DND-41 (cell line): ENCODE measurements at places on chromosomes 6 and 20.

DNA sequence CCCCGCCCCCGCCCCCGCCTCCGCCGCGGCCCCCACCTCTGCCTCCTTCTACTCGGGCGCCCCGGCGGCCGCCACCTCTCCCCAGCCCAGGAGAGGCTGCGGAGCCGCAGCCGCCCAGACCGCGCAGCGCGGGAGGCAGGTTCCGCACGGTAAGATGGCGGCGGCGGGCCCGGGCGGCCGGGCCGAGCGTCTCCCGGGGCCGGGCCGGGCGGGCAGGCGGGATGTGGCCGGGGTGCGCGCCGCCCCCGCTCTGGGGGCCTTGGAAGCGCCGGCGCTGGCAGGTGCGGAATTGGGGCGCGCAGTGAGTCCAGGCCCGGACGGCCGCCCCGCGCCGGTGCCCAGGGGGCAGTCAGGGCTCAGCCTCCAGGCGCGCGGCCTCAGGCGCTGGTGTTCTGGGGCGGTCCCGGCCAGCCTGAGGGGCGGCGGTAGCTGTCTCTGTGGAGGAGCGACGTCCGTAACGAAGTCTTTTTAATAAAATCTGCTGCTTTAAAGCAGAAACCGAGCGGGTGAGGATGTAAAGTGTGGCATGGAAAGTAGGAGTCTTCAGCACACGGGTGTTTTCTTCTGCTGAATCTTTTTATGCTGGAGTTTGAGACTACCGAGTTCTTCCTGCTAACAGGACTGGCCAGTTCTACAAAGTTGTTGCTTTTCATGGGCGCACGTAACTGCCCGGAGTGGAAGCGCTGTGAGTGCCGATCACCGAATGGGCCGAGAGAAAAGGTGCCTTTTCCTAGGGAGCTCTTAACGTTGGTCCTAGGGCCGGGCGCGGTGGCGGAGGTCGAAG lies at the start of gene GID8:
Gene GID8 (plus strand): TSS at position 43 of the 784 bp plus-strand sequence. CDS start 3,356 bp downstream, outside the sequence.
- peak within 1 kb of the TSS; percentile 91 for H3K27ac ChIP-seq
- peaks cover 68% of the 10 kb centered on the region for H3K36me3 ChIP-seq
- peak within 1 kb of the TSS; percentile 97 for H3K4me3 ChIP-seq
- H3K27me3 ChIP-seq = no peaks in the 10 kb centered on the region
- H3K4me1 ChIP-seq = peaks cover 60% of the 10 kb centered on the region

DNA sequence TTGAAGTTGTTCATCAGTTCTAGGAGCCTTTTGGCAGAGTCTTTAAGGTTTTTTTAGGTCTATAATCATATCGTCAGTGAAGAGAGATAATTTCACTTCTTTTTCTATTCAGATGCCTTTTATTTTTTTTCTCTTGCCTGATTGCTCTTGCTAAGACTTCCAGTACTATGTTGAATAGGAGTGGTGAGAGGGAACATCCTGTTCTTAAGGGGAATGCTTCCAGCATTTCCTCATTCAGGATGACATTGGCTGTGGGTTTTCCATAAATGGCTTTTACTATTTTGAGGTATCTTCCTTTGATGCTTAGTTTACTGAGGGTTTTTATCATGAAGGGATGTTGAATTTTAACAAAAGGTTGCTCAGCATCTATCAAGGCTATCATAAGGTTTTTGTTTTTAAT lies 109.5 kb downstream of the CLVS2 start:
- no peak overlapping the region for H3K4me3 ChIP-seq
- H3K36me3 ChIP-seq = no peaks in the 10 kb centered on the region
- no peak overlapping the region for H3K27ac ChIP-seq
- no peaks in the 10 kb centered on the region for H3K27me3 ChIP-seq

DNA sequence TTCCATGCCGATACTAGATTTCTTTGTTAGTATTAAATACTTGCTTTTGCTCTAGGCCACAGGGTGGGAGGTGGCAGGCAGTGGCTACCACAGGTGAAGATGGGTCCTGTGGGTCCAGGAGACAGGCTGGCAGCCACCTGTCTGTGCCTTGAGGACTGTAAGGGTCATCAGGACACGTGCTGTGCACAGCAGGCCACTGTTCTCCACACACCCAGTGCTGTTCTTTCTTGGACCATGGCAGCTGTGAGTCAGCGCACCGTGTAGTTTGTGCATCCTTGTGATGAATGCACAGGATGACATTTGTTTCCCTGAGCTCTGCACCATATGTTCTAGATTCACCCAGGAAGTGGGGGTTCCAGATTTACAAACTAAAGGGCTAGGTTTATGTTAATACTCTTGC lies 317.0 kb downstream of the ZFAND3 start:
- no peak for DNase-seq
- H3K27ac ChIP-seq = no peak overlapping the region
- H3K36me3 ChIP-seq = peaks cover 14% of the 10 kb centered on the region; the same call in 1 of the 2 replicates
- no peaks in the 10 kb centered on the region for H3K4me1 ChIP-seq

DNA sequence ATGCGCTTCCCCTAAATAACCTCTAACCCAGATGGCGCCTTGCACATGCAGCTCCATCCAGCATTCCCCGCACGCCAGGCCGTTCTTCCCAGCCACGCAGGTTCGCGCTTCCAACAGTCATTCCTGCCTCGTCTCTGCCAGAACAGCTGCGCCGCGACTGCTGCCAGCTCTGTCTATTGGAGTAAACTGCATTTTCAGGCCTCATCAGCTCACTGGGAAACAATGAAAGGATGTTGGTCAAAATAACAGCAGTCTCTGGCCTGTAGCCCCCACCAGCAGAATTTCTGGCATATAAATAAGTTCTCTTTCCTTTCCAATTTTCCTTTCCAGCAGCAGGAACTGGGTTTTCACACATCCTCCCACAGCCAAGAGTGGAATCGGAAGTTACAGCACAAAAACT lies 14.6 kb downstream of the NRSN1 start:
- no peaks in the 10 kb centered on the region for H3K4me1 ChIP-seq
- DNase-seq = no peak
- H3K27me3 ChIP-seq = no peaks in the 10 kb centered on the region
- no peaks in the 10 kb centered on the region for H3K36me3 ChIP-seq
- no peak overlapping the region for H3K4me3 ChIP-seq

DNA sequence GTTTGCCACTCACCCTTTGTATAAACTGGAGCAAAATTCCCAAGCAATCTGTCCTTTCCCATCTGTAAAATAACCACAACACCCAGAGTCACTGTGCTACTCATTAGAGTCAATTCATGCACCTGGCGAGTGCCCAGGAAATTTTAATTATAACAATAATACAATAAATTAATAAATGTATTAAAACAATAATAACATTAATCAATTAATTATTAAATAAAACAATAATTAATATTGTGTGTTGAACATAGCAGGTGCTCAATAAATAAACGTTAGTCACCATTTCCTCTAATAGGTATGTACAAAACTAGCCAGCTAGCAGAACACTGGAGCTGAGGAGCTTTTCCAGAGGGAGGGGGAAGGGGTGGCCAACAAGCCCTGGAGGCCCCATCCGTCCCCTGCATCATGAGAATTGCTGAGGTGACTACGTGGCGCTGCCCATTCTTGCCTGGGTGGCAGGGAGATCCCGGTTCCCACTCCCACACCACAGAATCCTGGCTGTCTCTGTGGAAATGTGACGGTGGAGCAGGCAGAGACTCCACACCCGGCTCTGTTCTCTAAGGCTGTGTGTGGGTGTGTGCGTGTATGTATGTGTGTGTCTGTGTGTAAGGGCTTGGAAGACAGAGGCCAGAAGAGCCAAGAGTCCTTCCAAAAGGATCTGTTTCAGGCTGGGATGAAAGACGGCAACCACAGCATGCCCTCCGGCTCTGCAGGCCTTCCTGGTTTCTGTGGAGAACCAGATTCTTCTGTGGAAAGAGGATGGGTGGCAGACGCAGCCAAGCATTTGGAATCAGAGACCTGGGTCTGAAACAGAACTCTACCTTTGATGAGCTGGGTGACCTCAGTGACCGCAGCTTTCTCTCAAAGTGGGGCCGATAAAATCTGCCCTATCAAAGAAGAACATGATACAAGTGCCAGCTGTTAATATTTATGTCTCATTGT lies 18.8 kb upstream of the EZR start:
- H3K4me1 ChIP-seq = no peaks in the 10 kb centered on the region
- H3K27me3 ChIP-seq = no peaks in the 10 kb centered on the region
- H3K36me3 ChIP-seq = no peaks in the 10 kb centered on the region
- no peak overlapping the region for H3K4me3 ChIP-seq

DNA sequence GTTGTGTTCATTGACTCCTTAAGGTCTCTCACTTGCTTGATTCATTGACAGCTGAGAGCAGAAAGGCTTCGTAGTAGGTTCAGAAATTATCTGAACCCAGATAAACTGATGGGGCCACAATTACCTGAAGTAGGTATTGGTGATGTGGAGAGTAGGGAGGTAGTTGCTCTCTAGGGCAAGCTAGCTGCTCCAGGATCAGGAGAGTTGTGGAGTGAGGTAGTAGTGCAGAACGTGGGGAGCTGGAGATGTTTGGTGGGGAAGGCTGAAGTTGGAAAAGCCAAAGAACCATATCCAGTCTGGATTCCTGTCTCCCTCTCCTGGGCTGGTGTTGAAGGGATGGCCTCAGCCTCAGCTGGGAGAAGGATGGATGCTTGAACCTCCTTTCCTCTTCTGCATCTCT lies 15.9 kb downstream of the TJAP1 start:
- H3K27me3 ChIP-seq = no peaks in the 10 kb centered on the region
- no peak overlapping the region for H3K4me3 ChIP-seq
- no peak for DNase-seq

DNA sequence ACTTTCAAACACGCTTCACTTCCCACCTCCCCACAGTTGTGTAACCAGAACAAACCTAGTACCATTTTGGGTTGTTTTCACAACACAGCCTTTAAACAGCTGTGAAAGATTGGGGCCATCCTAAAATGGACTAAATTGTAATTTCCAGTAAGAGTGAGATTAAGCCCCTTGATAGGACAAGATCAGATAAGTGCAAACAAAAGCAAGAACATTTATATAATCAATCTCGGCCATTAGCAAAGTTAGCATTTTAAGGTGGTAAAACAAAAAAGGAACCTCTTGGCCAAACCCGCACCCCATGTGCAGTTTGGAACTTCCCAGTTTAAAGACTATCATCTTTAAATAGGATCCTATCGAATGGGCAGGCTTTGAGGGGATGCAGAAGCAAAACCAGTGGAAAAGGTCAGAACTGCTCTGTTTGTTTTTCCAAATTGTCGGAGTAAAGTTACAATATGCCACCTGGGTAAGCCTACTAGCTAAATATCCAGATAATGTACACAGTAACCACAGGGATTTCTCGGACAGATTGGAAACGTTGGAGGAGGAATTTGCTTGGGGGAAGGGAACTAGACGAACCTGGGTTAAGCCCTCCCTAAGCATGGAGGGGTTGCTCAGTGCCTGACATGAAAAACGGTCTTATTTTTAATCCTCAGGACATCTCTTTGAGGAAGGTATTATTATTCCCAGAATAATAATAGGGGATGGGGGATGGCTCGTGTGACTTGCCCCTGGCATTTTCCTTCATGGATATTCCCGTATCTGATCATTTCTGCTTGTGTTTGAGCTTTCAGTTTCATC lies 159.8 kb upstream of the SALL4 start:
- no peaks in the 10 kb centered on the region for H3K4me1 ChIP-seq
- H3K27ac ChIP-seq = no peak overlapping the region
- H3K27me3 ChIP-seq = peaks cover 9% of the 10 kb centered on the region

- no peaks in the 10 kb centered on the region for H3K4me1 ChIP-seq
- H3K27ac ChIP-seq = no peak overlapping the region
- no peak overlapping the region for H3K4me3 ChIP-seq
- DNase-seq = no peak
- H3K36me3 ChIP-seq = no peaks in the 10 kb centered on the region
These were observed 93.7 kb downstream of the SH3BGRL2 start for GRCh38 chr6:79724816-79725215.

GRCh38 chr6:125303512-125303854 lies 1.7 kb upstream of the HDDC2 start:
- no peak overlapping the region for H3K27ac ChIP-seq
- H3K27me3 ChIP-seq = peaks cover 12% of the 10 kb centered on the region
- H3K36me3 ChIP-seq = peaks cover 16% of the 10 kb centered on the region
- H3K4me1 ChIP-seq = peaks cover 32% of the 10 kb centered on the region

DNA sequence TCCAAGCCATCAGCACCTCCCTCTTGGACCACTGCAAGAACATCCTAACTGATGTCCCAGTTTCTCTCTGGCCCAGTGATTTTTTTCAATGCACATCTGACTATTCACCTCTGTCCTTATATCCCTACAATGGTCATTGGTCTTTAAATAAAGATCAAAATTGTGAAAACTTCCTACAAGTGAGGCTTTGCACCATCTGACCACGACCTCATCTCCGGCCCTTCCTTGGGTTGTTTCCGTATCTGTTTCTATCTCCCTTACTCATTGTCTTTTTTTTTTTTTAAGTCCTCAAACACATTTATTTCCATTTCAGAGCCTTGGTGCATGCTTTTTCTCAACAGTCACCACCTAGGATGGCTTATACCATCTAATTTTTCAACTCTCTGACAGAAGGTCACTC lies 88.1 kb downstream of the IPCEF1 start:
- H3K36me3 ChIP-seq = no peaks in the 10 kb centered on the region
- no peaks in the 10 kb centered on the region for H3K27me3 ChIP-seq
- no peak for DNase-seq
- no peak overlapping the region for H3K4me3 ChIP-seq

DNA sequence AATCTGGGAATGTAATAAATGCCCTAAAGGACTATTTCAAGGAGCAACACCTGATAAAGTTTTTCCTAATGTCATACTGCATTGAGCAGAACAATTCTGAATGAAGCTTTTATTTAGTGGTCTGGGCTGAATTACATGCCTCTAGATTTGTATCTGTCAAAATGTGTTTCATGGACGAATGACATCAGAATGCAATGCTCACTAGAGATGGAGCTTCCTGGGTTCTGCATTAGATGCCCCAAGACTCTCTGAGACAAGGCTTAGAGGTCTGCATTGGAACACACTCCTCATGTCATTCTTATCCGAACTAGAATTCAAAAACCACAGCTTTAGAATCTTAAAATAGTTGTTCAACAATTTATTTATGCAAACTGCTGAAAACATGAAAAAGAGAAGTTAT lies 62.0 kb downstream of the SYNE1 start:
- H3K4me1 ChIP-seq = no peaks in the 10 kb centered on the region
- H3K36me3 ChIP-seq = no peaks in the 10 kb centered on the region
- H3K27me3 ChIP-seq = peaks cover 2% of the 10 kb centered on the region
- H3K4me3 ChIP-seq = no peak overlapping the region
- no peak for DNase-seq
- no peak overlapping the region for H3K27ac ChIP-seq

DNA sequence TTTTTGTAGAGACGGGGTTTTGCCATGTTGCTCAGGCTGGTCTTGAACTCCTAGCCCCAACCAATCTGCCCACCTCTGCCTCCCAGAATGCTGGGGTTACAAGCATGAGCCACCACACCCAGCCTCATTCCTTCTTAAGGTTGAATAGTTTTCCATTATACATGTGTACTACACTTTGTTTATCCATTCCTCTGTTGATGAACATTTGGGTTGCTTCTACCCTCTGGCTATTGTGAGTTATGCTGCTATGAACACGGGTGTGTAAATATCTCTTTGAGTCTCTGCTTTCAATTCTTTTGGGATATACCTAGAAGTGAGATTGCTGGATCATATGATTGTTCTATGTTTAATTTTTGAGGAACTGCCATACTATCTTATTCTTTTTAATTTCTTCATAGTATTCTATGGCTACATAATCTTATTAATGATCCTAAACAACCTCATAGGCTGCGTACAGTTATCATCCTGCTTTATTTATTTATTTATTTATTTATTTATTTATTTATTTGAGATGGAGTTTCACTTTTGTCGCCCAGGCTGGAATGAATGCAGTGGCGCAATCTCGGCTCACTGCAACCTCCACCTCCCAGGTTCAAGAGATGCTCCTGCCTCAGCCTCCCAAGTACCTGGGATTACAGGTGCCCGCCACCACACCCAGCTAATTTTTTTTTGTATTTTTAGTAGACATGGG lies 49.2 kb upstream of the TLDC2 start:
- H3K27ac ChIP-seq = no peak overlapping the region
- H3K4me3 ChIP-seq = no peak overlapping the region
- H3K36me3 ChIP-seq = peaks cover 32% of the 10 kb centered on the region

- H3K27me3 ChIP-seq = no peaks in the 10 kb centered on the region
- peaks cover 38% of the 10 kb centered on the region for H3K4me1 ChIP-seq
- no peak overlapping the region for H3K4me3 ChIP-seq
- no peak overlapping the region for H3K27ac ChIP-seq
These were observed 121.3 kb upstream of the CARMIL1 start for GRCh38 chr6:25157842-25158241.
